Naive thymus-derived CD4-positive, alpha-beta T cell (primary cell): ENCODE measurements at places on chromosomes 2 and 18. TPM values are rescaled to one million over a fixed set of nuclear protein-coding genes. Genes with fewer than 3 reads are reported as not detected.

DNA sequence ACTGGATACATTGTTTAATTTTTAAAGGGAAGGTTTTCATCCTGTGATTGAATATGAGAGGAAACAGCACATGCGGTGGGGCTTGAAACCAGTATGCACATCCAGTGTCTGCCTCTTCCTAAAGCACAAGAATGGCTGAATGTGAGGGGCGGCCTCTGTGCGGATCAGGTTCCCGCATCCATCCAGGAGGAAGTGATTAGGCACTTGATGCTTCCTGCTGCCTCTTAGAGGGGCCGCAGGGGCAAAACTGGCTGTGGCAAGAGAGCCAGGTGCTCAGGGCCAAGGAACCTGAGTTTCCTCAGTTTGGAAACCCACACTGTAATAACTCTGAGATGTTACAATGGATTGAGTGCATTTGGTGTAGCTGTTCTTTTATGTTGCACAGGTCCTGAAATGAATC, 48.8 kb downstream of the THNSL2 start:
- H3K4me3 ChIP-seq, result no peak overlapping the region
- H3K27ac ChIP-seq, result no peak overlapping the region
- H3K36me3 ChIP-seq, result no peaks in the 10 kb centered on the region

GRCh38 chr2:26913999-26914658, 56.3 kb upstream of the MAPRE3 start:
- H3K36me3 ChIP-seq, result no peaks in the 10 kb centered on the region
- H3K4me3 ChIP-seq, result no peak overlapping the region
- H3K27ac ChIP-seq, result no peak overlapping the region
- H3K4me1 ChIP-seq, result no peaks in the 10 kb centered on the region
- H3K27me3 ChIP-seq, result no peaks in the 10 kb centered on the region
- DNase-seq, result no peak

- DNase-seq, result no peak
- H3K27ac ChIP-seq, result no peak overlapping the region
- H3K4me3 ChIP-seq, result no peak overlapping the region
- H3K36me3 ChIP-seq, result no peaks in the 10 kb centered on the region
Observed at GRCh38 chr2:1476617-1477195, 63.4 kb downstream of the TPO start.

DNA sequence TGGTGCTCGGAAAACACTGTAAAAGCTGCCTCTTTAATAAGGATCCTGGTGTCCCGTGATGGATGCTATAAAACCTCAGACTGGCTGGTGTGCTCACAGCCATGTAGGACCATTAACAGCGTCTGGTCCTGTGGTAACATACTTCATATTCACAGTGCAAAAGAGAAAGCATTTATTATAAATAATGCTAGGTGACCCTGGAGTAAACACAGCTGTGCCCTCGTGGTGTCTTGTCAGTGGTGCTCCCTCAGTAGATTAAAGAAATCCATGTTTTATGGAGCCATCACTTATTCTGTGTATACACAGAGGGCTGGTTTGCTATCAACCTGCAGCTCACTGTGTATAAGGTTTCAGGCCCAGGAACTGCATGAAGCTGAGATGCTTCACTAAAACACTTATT, 106.9 kb downstream of the CDK15 start:
- no peak overlapping the region for H3K4me3 ChIP-seq
- no peaks in the 10 kb centered on the region for H3K36me3 ChIP-seq

- no peak for DNase-seq
- no peak overlapping the region for H3K4me3 ChIP-seq
- H3K36me3 ChIP-seq, result no peaks in the 10 kb centered on the region
- no peaks in the 10 kb centered on the region for H3K27me3 ChIP-seq
Observed at GRCh38 chr18:30889519-30890301, 152.8 kb downstream of the DSC3 start.

GRCh38 chr18:36015629-36016028, 43.1 kb downstream of the RMP24 start:
- DNase-seq, result no peak
- H3K27ac ChIP-seq, result no peak overlapping the region

DNA sequence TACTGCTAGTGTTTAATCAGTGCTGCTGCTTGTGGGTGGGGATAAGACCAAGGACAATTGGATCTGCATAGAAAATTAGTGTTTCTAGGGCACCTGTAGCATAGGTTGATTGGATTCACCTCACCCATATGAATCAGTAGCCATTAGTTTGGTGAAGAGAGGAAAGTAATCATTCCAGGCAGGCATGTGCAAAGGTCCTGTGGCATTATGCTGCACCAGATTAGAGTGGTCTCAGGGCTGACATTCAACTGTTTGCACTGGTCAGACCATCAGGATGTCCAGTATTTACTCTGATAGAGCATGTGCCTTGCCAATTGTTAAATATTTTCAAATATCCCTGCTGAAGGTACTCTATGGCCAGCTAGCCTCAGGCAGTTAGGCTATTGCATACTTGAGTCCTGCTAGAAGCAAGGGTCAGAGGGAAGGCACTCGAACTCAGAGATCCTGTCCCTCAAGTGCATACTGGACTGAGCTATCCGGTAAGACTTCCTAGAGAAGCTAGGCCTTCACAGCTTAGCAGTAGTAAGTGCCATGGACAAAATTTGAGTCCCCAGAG, 64.7 kb downstream of the SKA1 start:
- H3K27ac ChIP-seq, result no peak overlapping the region
- DNase-seq, result no peak
- H3K27me3 ChIP-seq, result no peaks in the 10 kb centered on the region
- H3K4me1 ChIP-seq, result no peaks in the 10 kb centered on the region
- no peaks in the 10 kb centered on the region for H3K36me3 ChIP-seq

DNA sequence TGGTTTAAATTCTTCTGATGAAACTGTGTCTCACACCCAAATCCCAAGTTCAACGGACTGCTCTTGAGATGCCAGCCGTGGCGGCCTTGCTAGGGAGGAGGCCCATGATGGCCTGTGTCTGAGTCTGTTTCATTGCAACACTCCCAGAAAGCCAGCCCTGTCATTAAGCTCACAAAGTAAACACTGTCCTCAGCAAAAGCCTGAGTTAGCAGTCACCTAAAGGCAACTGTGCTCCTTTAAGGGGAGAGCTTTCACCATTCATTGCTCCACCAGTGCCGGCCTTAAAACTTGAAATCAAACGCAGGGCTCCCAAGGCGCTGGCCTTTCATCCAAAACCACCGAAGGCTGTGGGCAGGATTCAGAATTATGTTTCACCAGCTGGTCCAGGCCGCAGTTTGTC, 42.5 kb upstream of the PPP1CB start:
- H3K27ac ChIP-seq, result no peak overlapping the region
- no peak overlapping the region for H3K4me3 ChIP-seq
- no peak for DNase-seq
- no peaks in the 10 kb centered on the region for H3K27me3 ChIP-seq
- H3K36me3 ChIP-seq, result no peaks in the 10 kb centered on the region

GRCh38 chr2:33320573-33320972, 155.9 kb upstream of the RASGRP3 start:
- H3K4me1 ChIP-seq, result peaks cover 8% of the 10 kb centered on the region
- no peak overlapping the region for H3K27ac ChIP-seq
- no peak for DNase-seq
- no peak overlapping the region for H3K4me3 ChIP-seq
- H3K36me3 ChIP-seq, result no peaks in the 10 kb centered on the region

- H3K36me3 ChIP-seq, result no peaks in the 10 kb centered on the region
- DNase-seq, result no peak
- H3K27me3 ChIP-seq, result no peaks in the 10 kb centered on the region
Observed at GRCh38 chr2:11031876-11032275, 120.1 kb downstream of the KCNF1 start.

DNAJC10 gene
- 35.9 TPM for total RNA-seq

ASNSD1 gene
- total RNA-seq, result 24.0 TPM

COL4A4 gene
- total RNA-seq, result not detected

FAM237A gene
- not detected in 2 replicates for total RNA-seq

CFAP53 gene
- 0.92 TPM for total RNA-seq

ALKAL2 gene
- total RNA-seq, result 0.49 TPM
